ENCODE measurements at places on chromosomes 16 and 17.

DNA sequence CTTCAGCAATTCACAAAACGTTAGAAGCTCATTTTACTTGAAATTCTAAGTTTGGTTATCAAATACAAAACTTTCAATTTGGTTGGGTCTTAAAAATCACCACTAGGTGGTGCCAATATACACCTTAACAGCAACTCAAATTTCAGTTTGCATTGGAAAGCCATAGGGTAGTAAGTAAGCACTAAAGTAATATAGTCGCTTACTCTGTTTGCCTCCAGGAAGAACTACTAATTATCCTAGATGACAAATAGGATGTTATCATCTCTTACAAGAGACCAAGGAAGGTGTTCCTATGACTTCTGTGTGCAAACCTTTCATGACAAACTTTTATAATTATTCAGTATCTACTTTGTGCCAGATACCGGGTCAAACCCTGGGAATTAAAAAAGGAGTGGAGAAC lies 93.3 kb downstream of the MYO1D start:
- peak; percentile 52 for DNase-seq

DNA sequence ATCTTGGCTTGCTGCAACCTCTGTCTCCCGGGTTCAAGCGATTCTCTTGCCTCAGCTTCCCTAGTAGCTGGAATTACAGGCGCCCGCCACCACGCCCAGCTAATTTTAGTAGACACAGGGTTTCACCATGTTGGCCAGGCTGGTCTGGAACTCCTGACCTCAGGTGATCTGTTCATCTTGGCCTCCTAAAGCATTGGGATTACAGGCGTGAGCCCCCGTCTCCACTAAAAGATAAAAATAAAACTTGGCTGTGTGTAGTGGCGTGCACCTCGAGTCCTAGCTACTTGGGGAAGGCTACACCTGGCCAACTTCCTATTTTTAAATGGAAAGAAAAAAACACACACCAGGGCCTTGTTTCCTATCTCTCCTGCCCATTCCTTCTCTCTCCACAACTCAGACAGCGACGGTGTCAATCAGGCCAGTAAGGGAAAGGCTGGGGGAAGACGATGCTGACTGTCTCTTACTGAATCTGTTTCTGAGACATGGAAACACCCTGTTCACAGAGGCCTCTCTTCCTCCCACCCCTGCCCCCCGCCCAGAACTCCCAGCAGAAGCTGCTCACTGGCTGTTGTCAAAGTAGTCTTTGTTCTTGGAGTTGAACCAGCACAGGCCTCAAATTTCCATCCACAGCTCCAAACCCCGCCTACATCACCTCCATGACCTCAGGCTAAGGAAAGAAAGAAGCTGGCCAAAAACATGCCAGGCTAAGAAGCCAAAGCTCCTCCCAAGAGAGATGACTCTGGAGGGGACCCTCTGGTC lies 96.6 kb downstream of the NXN start:
- DNase-seq, result no peak

DNA sequence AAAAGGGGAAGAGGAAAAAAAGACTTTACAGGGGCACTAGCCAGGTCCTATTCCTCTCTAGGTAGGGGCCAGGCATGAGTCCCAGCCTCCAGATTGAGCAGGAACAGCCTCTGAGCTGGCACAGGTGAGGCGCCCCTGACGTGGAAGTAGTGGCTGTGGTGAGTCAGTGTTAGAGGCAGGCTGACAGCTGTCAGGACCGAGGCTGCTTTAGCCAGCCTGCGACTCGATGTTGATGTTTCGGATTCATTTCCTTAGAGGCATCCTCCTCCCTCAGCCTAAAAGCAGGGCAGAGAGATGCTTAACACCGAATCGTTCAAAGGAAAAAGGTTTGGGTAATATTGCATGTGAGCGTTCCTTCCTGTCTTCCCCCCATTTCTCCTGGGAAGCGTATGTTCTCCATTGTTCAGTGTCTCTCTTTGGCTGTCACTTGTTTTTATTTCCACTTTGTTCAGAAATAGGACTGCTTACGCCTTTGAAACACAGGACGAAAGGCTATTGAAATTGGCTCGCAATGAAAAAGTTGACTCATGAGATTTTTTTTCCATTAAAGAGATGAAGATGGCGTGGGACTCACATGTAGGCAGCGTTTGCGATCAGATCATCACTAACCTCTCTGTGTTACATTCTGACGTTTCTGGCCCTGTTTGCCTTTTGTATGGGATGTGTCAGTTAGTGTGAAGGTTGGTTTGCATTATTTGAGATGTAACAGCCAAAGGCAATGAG lies 1.3 kb downstream of the KIAA0513 start:
- DNase-seq, result no peak

- no peak for DNase-seq
Observed at GRCh38 chr17:78317794-78318400, 42.0 kb downstream of the SOCS3 start.

GRCh38 chr16:30874244-30874820 lies 19.5 kb downstream of the BCL7C start:
- no peak for DNase-seq

DNA sequence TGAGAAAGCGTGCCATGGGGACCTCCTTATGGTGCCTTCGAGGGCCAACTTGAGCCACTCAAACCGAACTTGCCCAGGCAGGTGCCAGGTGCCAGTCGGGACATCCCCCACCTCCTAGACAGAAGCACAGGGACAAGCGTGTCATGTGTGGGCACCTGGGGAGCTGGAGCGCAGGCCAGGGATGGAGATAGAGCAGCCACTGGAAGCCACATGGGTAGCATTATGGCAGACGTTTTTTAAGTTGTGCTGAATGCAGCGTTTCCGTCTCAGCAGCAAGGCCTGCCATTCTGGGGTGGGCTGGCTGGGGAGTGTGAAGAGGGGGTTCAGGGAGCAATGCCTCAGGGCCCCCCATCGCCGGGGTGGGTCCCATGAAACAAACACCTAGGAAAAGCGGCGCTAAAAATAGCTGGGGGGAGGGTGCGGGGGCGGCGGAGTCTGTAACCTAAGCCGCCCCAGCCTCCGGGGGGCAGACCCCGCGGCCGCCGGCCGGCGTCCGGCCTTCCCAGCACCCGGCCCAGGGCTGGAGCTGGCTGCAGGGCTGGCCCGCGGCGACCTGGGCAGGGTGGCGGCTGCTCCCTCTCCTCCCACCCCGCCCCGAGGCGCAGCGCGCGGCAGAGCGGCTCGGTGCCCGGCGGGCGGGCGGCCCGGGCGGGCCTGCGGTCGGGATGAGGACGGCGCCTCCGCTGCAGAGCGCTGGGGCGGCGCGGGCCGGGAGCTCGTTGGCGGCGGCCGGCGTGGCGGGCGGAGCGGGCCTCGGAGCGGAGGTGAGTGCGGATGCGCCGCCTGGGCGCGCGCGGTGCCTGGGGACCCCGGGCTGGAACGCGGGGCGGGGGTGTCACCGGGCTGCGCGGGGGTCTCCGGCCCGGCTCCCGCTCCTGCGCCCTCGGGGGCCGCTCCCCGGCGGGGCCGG lies at the start of gene ZNF469:
TSS of gene ZNF469 (plus strand) at position 469 of the 910 bp plus-strand sequence. CDS start 44,512 bp downstream, outside the sequence.
- no peak for DNase-seq

GRCh38 chr17:11511696-11512095 lies 86.6 kb upstream of the DNAH9 start:
- DNase-seq, result no peak

DNA sequence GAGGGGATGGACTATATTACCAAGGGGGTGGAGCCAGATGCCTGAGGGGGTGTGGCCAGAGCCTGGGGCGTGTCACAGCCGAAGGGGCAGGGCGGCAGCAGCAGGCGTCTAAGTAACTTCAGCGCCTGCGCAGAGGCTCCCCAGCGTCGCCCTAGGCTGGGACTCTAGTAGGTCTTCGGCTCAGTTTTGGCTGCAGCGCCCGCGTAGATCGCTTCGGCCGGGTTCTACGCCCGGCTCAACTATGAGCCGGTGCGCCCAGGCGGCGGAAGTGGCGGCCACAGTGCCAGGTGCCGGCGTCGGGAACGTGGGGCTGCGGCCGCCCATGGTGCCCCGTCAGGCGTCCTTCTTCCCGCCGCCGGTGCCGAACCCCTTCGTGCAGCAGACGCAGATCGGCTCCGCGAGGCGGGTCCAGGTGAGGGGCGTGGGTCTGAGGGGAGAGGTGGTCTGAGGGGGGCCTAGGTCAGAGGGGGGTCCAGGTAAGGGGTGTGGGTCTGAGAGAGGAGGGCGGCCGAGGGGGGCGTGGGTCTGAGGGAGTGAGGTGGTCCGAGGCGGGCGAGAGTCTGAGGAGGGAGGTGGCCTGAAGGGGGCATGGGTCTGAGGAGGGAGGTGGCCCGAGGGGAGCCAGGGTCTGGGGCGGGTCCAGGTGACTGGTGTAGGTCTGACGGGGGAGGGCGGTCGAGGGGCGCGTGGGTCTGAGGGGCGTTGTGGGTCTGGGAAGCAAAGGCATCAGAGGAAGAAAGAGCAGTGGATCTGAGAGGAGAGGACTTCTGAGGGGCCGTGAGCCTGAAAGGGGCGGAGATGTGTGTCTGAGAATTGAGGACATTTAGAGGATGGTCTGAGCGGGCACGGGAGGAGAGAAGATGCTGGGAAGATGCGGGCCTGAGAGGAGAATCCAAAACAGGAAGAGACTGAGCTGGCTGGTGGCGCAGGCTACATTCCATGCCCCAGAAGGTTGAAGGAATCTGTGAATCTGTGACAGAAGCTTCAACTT lies at the start of gene LPCAT2:
TSS of gene LPCAT2 (plus strand) at position 132 of the 991 bp plus-strand sequence. CDS start at position 242, 110 bp downstream.
- peak; percentile 42 for DNase-seq

DNA sequence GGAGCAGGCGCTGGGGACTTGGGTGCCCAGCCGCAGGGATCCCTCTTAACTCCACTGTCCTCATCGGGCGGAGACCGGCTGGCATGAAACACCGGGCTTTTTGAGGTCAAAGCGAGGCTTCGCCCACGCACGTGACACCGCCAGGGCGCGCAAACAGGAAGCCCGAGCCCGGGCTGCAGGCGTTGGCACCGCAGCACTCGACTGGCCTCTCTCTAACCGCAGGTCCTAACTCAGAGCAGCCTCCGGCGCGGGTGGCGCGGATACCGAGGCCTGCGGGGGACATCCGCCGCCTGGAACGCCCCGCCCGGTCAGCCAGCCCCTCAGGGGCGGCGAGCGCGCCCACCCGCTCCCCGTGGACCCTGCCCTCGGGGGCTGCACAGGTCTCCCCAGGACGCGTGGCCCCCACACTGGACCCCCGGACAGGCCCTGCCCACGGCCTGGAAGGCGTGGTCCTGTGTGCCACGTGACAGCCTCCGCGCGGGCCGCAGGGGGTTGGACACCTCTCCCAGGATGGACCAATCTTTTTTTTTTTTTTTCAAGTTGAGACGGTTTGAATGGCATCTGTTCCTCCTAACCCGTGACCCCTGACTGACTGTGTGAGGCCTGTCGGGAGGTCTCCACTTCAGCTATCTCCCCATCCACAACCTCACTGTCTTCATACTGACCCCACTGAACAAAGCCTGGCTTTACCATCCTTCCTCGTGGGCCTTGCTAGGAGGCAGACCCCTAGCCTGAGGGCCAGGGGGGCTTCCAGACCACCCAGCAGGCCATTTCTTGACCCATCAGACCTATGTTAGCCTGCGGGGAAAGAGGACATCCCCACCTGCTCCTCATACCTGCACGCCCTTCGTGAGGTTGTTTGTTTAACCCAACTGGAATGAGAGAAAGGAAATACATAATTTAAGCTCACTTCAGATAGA lies 8.4 kb upstream of the SLC47A2 start:
- DNase-seq, result no peak

- DNase-seq, result no peak
Observed at GRCh38 chr16:47052666-47053640, 79.5 kb upstream of the DNAJA2 start.

GRCh38 chr16:1580956-1581355 lies 30.9 kb downstream of the IFT140 start:
- DNase-seq, result no peak

- no peak for DNase-seq
Observed at GRCh38 chr16:1256874-1257322, 1.0 kb downstream of the TPSD1 start.

DNA sequence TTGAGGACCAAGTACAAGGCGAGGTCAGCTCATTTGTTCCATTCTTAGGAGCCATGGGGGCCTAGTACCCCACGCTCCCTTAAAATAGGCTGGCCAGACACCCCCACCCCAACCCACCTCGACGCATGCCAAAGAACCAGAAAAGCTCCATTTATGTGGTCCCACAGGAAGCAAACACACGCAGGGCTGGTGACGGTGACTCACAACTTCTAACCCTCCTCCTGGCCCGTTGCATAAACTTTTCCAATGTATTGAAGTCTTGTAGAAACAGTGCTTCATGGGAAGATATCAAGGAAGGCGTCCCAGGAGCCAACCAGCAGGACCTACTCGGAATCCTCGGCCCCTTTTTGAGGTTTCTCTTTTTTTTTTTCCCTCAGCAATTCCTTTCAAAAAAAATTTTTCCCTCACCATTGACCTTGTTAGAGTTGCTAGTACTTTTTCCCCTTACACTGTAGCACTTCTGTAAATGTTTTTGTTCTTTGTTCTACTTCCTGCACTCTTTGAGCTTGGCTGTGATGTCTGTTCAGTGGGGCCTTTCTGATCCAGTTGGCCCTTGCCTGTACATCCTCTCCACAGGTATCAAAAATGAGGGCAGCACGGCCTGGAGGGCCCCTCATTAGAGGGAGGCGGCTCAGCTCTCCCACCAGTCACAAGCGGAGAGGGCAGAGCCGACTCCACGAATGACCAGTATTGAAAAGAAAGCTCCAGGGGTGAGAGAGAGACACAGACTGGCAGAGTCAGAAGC lies 208.3 kb downstream of the RGS9 start:
- no peak for DNase-seq

DNA sequence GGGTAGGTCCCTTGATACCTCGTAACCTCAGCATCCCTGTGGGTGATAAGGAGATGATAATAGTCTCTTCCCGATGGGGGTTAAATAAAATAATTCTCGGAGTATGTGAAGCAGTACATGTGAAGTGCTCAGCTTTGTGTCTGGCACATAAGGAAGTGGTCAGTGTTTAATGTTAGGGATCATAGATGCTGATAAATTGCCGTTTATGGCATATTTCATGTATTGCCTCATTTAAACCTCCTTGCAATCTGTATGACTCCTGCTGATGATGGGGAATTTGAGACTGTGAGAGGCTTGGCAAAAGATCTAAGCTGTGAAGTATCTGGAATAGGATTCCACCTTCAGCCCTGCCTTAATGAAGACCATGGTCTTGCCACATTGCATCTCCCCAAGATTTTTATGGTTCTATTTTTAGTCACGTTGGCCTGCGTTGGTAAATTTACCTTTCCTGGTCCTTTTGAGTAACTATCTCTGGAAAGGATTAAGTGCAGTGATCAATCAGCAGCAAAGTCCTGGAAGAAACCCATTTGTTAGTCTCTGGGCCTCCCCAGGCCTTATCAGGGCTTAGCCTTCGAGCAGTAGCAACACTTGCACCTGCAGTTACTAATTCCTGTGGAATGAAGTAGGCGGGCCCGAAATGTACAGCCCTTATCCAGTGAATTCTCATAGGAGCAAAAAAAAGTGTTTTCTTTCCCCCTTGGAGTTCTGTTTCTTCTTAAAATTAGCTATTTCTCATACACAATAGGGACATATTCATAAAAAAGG lies 144.9 kb downstream of the WWOX start:
- DNase-seq, result no peak

DNA sequence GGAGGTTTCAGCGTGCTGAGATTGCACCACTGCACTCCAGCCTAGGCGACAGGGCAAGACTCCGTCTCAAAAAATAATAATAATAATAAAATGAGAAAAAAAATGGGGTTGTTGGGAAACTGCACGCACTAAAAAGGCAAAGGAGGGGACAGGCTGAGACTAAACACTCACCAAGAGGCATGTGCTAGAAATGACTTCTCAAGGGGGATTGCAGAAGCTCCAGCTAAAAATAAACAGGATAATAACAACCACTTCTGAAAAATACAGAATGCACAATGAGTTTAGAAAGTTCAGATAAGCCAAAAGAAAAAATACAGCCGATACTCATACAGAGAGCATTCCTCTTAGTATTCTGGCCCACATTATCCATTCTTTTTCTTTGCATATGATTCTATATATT lies 15.1 kb upstream of the TIMP2 start:
- no peak for DNase-seq

- no peak for DNase-seq
Observed at GRCh38 chr17:45333702-45334092, 16.9 kb upstream of the MAP3K14 start.

GRCh38 chr16:11109566-11109965 lies 146.4 kb downstream of the SOCS1 start:
- no peak for DNase-seq
